ENCODE measurements at places on chromosomes 16 and 17. TPM values are rescaled to one million over a fixed set of nuclear protein-coding genes. Genes with fewer than 3 reads are reported as not detected.
A peak's percentile ranks its signal among the peaks of the same experiment; 100 is the strongest.

The ARL5C gene
- not detected for total RNA-seq

The HAS3 gene
- 2.8 TPM for total RNA-seq

The EVPLL gene
- total RNA-seq = 0.88 TPM

DNA sequence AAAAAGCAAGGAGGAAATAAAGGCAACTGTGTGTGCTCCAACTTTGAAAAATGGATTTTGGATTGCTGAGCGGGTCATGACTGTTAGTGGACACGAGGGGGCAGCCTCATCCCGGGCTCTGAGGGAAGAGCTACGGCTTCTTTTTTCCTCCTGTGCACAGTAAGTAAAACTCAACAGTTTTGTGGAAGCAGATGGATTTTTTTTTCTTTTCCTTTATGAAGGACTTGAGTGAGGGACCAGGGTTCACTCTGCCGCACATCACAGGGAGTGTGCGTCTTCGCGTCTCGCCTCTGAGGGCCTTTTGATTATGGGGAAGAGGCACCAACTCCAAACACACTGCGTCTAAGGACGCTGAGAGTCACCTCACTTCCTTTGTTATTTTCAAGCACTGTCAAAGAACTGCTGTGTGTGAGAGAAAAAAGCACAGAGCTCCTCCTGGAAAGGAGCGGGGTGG is 80.3 kb upstream of the GOT2 start:
- peak; percentile 49 for DNase-seq
- H3K27ac ChIP-seq = no peak overlapping the region
- H3K4me3 ChIP-seq = peak overlapping the region; percentile 55
- no peaks in the 10 kb centered on the region for H3K27me3 ChIP-seq
- H3K36me3 ChIP-seq = no peaks in the 10 kb centered on the region
- H3K4me1 ChIP-seq = peaks cover 8% of the 10 kb centered on the region

GRCh38 chr17:58312021-58312630 is 16.5 kb downstream of the TSPOAP1 start:
- no peaks in the 10 kb centered on the region for H3K36me3 ChIP-seq
- no peak for DNase-seq
- H3K4me1 ChIP-seq = no peaks in the 10 kb centered on the region

The ASB16 gene
- not detected for total RNA-seq

- no peak overlapping the region for H3K4me3 ChIP-seq
- no peak overlapping the region for H3K27ac ChIP-seq
- no peaks in the 10 kb centered on the region for H3K27me3 ChIP-seq
- no peaks in the 10 kb centered on the region for H3K36me3 ChIP-seq
- DNase-seq = no peak
- no peaks in the 10 kb centered on the region for H3K4me1 ChIP-seq
Measured at GRCh38 chr17:2058586-2059546, 4.0 kb downstream of the HIC1 start.

The OR2C1 gene
- total RNA-seq = not detected

The SLC16A6 gene
- 1.6 TPM for total RNA-seq

The CPHXL2 gene
- not detected for total RNA-seq

The NUDT16L1 gene
- 18.3 TPM for total RNA-seq

DNA sequence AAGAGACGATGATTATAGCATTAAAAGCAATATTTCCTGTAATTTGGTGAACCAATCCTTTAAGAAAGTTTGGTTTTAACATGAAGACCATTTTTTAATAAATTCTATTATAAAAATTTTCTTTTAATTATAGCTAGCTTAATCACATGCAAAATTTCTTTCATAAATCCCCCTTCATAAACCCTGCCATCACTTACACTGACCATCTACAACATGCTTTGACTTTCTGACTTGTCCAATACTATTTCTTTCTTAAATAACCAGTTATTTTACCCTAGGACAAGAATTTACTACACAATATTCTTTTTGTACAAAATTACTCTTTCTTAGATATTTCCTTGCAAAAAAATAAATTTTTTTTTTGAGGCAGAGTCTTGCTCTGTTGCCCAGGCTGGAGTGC is 1334.8 kb downstream of the CDH11 start:
- peak; percentile 11 for DNase-seq
- no peaks in the 10 kb centered on the region for H3K4me1 ChIP-seq
- no peak overlapping the region for H3K4me3 ChIP-seq
- H3K27me3 ChIP-seq = no peaks in the 10 kb centered on the region
- H3K36me3 ChIP-seq = no peaks in the 10 kb centered on the region

GRCh38 chr17:41018541-41018940 is 8.5 kb downstream of the KRTAP1-5 start:
- H3K4me3 ChIP-seq = no peak overlapping the region
- no peaks in the 10 kb centered on the region for H3K4me1 ChIP-seq
- no peak overlapping the region for H3K27ac ChIP-seq
- H3K27me3 ChIP-seq = no peaks in the 10 kb centered on the region
- no peaks in the 10 kb centered on the region for H3K36me3 ChIP-seq
- no peak for DNase-seq

The CA5A gene
- not detected for total RNA-seq

The HSD3B7 gene
- total RNA-seq = 5.3 TPM

The EXOC3L1 gene
- total RNA-seq = not detected

- no peaks in the 10 kb centered on the region for H3K27me3 ChIP-seq
- no peaks in the 10 kb centered on the region for H3K4me1 ChIP-seq
- no peak overlapping the region for H3K4me3 ChIP-seq
- H3K27ac ChIP-seq = no peak overlapping the region
- DNase-seq = no peak
- H3K36me3 ChIP-seq = peaks cover 13% of the 10 kb centered on the region
Measured at GRCh38 chr16:68252383-68252782, 7.2 kb downstream of the PLA2G15 start.

The EPX gene
- total RNA-seq = not detected

The KRTAP3-2 gene
- not detected for total RNA-seq

DNA sequence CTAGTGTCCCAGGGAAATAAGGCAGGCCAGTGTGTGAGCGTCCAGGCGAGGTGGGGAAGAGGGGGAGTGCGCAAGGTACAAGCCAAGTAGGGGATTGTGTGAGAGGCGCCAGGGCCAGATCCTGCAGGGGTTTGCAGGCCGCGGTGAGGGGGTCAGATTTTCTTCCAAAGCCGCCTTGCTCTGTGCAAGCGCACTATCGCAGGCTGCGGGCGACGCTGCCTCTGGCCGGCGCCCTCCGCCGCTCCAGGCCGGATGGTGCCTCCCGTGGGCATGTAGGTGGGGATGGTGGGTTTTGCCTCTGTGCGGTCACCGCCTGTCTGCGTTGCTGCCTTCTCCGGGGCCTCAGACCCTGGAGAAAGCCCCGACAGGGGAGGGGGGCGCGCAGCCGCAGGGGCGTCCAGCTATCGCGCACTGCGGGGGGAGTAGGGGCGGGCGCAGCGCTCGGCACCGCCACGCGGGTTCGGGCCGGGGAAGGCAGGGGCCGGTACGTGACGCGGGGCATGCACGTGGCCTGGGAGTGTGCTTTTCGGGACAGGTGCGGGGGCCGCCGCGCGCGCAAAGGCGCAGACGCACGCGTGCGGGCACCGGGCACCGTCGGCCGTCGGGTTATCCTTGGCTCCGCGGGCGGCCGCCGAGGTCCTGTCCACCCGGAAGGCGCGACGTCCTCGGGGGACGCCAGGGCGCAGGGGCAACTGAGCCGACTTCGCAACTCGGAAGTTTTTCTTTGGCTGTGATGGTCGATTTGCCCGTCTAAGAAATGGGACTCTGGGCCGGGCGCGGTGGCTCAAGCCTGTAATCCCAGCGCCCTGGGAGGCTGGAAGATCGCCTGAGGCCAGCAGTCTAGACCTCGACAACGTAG is 1.1 kb upstream of the HAPSTR1 start:
- DNase-seq = no peak
- peak overlapping the region; percentile 81 for H3K27ac ChIP-seq
- H3K4me3 ChIP-seq = peak overlapping the region; percentile 87

GRCh38 chr17:65131946-65132345 is 5.2 kb upstream of the RGS9 start:
- peak; percentile 57 for DNase-seq
- H3K4me1 ChIP-seq = peaks cover 4% of the 10 kb centered on the region
- H3K27ac ChIP-seq = no peak overlapping the region
- no peaks in the 10 kb centered on the region for H3K36me3 ChIP-seq
- H3K27me3 ChIP-seq = peaks cover 23% of the 10 kb centered on the region

The KRT36 gene
- total RNA-seq = not detected

DNA sequence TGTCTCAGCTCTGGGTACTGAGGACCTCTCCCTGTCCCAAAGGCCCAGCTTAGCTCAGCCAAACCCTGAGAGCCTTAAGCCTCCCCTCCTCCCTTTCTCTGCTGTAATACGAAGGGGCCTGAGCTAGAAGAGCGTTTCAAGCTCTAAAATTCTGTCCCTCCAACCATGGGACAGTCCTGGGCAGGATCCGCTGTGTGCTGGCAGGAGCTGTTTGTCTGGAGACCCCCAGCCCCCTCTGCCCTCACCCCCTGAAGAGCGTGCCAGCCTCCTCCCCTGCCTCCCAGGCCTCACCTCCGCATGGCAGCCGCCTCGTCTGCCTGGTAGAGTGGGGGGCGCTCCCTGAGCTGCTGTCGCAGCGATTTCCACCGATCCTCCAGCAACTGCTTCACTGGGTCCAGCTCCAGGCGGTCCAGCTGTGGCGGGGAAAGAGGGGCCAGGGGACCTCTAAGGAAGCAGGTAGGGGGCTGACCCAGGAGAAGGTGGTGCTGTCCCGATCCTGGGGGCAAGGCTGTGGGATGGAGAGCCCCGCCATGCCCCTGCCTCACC is 14.7 kb downstream of the UBALD2 start:
- H3K4me1 ChIP-seq = peaks cover 6% of the 10 kb centered on the region
- DNase-seq = no peak
- H3K36me3 ChIP-seq = peaks cover 7% of the 10 kb centered on the region
- no peak overlapping the region for H3K27ac ChIP-seq
- H3K4me3 ChIP-seq = no peak overlapping the region

GRCh38 chr17:79844869-79845600 is 5.8 kb upstream of the CBX4 start:
- DNase-seq = peak; percentile 33
- H3K4me3 ChIP-seq = no peak overlapping the region
- H3K36me3 ChIP-seq = no peaks in the 10 kb centered on the region

DNA sequence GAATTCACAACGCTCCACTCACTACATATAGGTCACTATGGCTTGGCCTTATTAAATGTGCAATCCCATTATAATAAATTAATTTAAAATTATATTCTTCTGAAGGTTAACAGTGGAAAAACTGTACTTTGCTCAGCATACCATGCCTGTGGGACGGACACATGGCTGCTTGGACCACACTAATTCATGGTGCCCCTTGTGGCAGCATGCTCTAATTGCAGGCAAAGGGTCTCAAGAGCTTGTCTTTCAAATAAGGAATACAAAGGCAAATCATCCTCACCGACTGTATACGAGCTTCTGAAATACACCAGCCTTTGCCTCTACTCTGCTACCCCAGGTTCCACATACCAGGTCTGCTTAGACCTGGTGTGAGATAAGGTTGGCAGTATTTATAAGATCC is 11.7 kb downstream of the SMPD3 start:
- peaks cover 38% of the 10 kb centered on the region for H3K27me3 ChIP-seq
- no peaks in the 10 kb centered on the region for H3K36me3 ChIP-seq
- no peak overlapping the region for H3K4me3 ChIP-seq

The ZNF19 gene
- total RNA-seq = 4.6 TPM

Data from MCF 10A (cell line).